ENCODE measurements at places on chromosomes 13 and 19. TPM values are rescaled to one million over a fixed set of nuclear protein-coding genes. Genes with fewer than 3 reads are reported as not detected.

Gene S1PR4
- 1.9 TPM for total RNA-seq

Gene ZSWIM4
- total RNA-seq: 1.6 TPM

Gene PTPRS
- 14.2 TPM for total RNA-seq

Gene RFPL4A
- 0.94 TPM for total RNA-seq

Gene GNA15
- 1.5 TPM for total RNA-seq

Gene ZFP36
- 682 TPM for total RNA-seq

Gene HRC
- total RNA-seq: 0.76 TPM

Gene LYPD3
- total RNA-seq: 0.67 TPM

Gene CEACAM16
- not detected for total RNA-seq

Gene ATP4A
- not detected for total RNA-seq

Gene ZNF575
- 1.7 TPM for total RNA-seq

Gene PRKACA
- 39.8 TPM for total RNA-seq

Gene HDGFL2
- total RNA-seq: 73.4 TPM

Gene FGF21
- not detected for total RNA-seq

Gene MAP3K10
- 16.8 TPM for total RNA-seq

Gene FPR3
- not detected for total RNA-seq

Gene CARD8
- total RNA-seq: 31.5 TPM

All from Peyer's patch (tissue), 4 donors.